ENCODE measurements at places on chromosomes 3 and 15. TPM values are rescaled to one million over a fixed set of nuclear protein-coding genes. Genes with fewer than 3 reads are reported as not detected.

The GNB4 gene
- total RNA-seq: 38.7 TPM

- no peak for DNase-seq
These were observed 15.6 kb downstream of the KCTD6 start for GRCh38 chr3:58507356-58508078.

DNA sequence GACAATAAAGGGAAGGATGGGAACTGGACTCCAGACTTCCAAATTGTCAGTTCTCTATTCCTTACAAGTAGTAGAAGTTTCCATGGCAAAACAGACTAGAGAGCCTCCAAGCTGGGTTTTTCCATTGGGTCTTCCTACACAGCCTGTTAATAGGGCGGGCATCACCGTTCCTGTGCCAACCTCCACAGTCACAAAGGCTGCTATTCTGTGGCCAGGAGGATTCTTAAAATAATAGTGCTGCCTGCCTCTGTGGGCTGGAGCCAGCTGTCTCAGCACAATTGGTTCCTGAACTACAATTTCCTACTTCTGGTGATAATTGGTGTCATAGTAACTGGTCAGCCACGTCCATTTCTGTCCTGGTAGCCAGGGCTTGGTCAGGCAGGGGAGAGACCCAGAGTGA lies 38.6 kb downstream of the LYZL4 start:
- DNase-seq: peak; percentile 67

- no peak for DNase-seq
These were observed 8.9 kb upstream of the BUB1B start for GRCh38 chr15:40151991-40152390.

DNA sequence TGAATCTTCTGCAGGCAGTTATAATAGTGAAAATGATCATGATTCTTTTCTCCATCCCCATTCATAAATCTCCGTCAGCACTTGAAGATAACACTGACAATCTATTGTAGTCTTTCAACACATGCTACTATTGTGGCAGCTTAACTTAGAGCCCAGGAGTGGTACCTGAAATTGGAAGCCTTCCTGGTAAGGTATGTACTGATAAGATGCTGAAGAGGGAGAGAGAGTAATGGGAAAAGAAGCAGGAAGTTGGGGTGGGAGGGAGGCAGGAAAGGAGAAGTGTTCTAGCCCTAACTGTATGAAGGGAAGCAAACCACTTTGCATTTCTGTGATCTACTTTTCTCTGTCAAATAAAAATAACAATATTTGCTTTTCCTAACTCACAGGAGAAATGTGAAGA lies 197.4 kb upstream of the RORA start:
- no peak for DNase-seq

DNA sequence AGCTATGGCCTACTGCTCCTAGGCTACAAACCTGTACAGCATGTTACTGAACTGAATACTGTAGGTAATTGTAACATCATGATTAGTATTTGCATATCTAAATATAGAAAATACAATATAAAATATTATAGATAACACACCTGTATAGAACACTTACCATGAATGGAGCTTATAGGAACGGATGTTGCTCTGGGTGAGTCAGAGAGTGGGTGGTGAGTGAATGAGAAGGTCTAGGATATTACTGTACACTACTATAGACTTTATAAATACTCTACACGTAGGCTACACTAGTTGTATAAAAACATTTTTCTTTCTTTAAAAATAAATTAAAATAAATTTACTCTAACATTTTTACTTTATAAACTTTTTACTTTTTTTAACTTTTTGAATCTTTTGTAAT lies 224.0 kb upstream of the CBLB start:
- no peak for DNase-seq

GRCh38 chr3:78941587-78941986 lies 826.2 kb downstream of the ROBO1 start:
- DNase-seq: no peak

DNA sequence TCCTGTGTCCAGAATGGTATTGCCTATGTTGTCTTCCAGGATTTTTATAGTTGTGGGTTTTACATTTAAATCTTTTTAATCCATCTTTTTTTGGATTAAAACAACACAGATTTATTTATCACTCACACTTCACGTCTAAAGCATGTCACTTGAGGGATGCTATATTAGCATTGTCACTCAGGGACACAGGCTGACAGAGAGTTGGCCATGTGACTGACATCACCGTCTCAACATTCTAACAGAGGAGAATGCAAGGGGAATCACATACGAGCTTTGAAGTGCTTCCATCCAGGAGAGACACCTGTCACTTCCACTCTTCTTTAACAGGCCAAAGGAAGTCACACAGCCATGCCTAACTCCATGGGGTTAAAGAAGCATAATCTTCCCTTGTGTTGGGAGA lies 204.6 kb upstream of the AZI2 start:
- DNase-seq: no peak

The POTEB gene
- not detected for total RNA-seq

GRCh38 chr15:66743703-66744536 lies 41.9 kb downstream of the SMAD6 start:
- no peak for DNase-seq

- DNase-seq: peak; percentile 93
These were observed 260.3 kb upstream of the TPM1 start for GRCh38 chr15:62782071-62782841.

The GATM gene
- total RNA-seq: 8.8 TPM

DNA sequence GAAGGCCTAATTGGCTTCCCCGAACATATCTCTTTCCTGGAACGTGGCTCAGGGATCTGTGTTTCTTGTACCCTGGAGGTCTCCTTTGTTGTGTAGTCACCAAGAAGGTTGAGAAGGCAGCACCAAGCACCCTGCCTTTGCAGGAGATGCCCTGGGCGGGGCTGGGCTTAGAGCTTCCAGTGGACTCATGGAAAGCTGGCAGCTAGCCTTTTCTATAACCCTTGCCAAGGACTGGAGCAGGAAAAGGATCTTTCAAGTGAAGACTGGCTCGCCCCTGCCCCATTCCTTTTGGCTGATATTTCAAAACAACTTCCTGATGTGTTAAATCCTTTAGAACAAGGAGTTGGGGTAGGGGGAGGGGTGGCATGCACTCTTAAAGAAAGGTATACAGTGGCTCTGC lies 58.9 kb upstream of the EPHA6 start:
- no peak for DNase-seq

- DNase-seq: no peak
These were observed 152.9 kb upstream of the TGFBR2 start for GRCh38 chr3:30453360-30454039.

DNA sequence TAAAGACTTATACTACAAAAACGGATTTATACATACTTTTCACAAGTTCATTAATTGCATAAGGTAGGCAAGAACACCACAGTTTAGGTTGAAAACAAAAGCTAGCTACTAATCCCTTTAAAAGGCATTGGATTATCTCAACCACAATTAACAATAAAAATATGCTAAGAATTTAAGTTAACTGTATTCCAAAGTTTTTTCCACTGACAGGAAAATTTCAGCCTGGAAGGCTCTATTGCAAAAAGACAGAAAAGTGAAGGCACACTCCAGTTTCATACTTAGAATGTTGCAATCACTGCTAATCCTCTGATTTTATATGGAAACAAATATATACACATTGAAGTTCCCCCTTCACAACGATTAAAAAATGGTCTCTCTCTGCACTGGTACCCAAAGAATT lies 71.5 kb downstream of the TJP1 start:
- no peak for DNase-seq

DNA sequence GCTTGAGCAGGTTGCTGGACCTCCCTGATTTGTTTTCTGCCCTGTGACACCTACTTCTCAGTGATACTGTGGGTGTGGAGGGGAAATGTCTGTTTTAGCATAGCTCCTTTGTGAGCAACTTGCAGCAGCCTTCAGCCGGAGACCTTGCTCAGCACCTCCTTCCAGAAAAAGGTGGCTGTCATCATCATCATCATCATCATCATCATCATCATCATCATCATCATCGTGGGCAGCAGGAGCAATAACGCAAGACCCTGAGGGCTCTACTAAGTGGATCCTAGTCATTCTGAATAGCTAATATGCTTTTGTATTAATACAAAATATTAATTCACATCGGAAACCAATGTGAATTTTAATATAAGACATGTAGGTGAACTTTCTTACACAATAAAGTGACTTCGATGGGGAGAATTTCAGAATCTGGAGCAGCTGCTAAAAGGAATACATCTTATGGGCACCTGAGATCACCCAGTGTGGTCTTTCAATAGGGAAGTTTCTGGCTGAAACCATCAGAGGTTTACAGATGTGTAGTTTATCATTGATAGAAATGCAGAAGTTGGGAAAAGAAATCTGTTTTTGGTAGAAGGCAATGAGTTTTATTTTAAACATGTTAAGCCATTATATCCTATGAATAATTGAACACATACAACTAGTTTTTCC lies 8.6 kb downstream of the GABRR3 start:
- DNase-seq: no peak

The GRAMD1C gene
- total RNA-seq: 49.8 TPM

All from breast epithelium (tissue), 4 donors.